ENCODE measurements at places on chromosomes 4 and X.

DNA sequence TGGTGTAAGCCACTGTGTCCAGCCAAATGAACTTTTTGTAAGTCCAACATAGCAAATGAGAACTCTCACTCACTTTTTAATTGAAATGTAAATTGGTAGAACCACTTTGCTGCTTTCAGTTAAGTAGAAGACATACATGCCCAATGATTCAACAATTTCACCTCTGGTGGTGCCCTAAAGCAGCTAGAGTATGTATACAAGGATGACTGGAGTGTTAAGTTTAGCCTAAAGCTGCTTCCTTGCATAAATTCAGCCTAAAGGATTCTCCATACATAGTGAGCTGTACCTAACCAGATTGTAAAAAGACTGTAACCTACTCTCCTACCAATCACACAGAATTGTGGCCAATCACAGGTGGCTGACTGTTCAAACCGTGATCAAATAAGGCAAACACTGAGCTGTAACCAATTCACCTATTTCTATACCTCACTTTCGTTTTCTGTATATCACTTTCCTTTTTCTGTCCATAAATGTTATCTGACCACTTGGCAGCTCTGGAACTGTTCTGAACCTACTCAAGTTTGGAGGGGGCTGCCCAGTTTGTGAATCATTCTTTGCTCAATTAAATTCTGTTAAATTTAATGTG is 39.9 kb downstream of the PDS5A start:
- no peak for DNase-seq

- peak; percentile 37 for DNase-seq
Observed at GRCh38 chr4:8198906-8199593, at the start of gene SH3TC1. Gene SH3TC1 (plus strand): TSS chr4:8199290. CDS start chr4:8205195, 5,905 bp downstream.

DNA sequence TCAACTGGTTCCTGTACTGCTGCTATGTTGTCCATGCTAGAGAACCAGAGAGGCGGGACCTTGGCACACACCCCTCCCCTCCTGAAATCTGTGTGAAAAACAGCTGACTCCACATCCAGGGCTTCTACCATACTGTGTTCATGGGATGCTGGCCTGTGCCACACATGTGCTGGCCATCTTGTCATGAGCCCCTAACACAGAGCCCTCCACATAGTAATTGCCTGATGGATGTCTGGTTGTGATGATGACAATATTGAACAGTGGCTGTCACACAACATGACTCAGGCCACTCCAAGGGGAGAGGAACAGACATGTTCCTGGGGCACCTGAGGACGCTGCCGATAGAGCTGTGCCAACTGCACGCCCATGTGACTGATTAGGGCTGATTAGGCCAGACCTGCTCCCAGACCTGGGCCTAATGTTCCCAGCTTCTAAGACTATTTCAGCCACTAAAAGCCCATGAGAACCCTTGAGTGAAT is 13.1 kb downstream of the SLC25A5 start:
- DNase-seq = no peak

- no peak for DNase-seq
Observed at GRCh38 chrX:97452283-97452682, 568.6 kb downstream of the RPA4 start.

DNA sequence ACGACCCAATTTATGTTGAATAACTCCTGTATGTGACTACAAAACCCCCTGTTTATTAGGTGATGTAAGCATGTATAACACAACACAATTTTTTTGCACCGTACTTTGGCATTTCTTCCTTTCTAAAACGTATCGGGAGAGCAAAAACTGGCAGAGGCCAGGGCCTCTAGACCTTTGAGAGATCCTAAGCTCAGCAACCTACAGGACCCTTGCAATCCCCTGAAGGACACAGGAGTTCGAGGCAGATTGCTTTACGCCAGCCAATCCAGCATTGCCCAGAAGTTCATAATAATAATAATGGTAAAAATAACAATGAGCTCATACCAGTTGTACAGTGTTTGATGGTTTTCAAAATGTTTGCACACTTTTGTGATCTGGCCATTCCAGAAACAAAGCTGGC is 7.7 kb downstream of the NKX3-2 start:
- no peak for DNase-seq

DNA sequence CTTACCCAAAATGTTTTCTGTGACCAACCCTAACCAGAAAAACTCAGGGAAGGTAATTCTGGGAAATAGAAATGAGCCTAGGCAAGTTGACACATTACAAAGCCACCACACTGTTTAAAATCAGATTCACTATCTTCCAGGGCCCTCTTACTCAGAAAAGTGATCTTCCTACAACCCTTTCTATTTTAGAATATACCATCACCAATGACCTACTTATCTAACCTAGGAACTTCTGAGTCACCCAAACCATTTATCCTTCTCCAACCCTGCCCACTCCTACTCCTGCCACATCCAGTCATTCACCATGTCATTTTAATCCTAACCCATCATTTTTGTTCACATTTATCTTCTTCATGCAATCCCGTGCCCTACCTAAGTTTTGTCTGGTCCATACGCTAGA is 89.9 kb downstream of the FTHL17 start:
- no peak for DNase-seq

- no peak for DNase-seq
Observed at GRCh38 chrX:67338262-67338661, 205.6 kb upstream of the AR start.

DNA sequence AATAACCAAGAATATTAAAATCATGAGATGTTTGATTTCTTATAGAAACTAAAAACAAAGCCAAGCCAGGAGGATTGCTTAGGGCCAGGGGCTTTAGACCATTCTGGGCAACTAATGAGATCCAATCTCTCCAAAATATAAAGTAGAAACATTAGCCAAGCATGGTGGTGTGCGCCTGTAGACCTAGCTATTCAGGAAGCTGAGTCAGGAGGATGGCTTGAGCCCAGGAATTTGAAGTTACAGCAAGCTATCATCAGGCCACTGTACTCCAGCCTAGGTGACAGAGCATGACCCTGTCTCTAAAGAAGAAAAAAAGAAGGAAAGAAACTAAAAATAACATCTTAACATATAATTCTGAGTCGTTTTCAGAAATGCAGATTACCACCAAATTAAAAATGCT is 96.7 kb downstream of the NAF1 start:
- no peak for DNase-seq

GRCh38 chr4:3462790-3463415 is at the start of gene DOK7:
Gene DOK7 (plus strand): TSS chr4:3463306. CDS start chr4:3463376, 70 bp downstream.
- DNase-seq = no peak

DNA sequence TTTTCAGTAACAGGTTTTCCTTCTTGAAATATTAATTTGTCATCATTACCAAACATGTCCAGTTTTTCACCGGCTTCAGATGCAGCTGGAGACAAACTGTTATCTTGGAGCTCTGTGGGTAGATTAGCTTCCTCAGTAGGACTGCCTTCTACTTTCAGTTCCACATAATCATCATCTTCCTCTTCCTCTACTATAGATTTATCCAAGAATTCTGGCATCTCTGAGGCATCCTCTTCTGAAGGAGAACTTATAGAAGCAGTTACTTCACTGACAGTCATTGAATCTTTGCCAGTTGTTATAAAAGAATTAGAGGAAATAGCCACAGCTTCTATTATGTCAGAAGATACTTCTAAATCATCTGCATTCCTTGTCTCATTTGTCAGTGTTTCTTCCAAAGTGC is 162.9 kb downstream of the LRBA start:
- no peak for DNase-seq

- no peak for DNase-seq
Observed at GRCh38 chrX:7131621-7132020, 15.9 kb upstream of the STS start.

GRCh38 chrX:53631156-53631555 is 55.4 kb downstream of the HUWE1 start:
- DNase-seq = no peak

- no peak for DNase-seq
Observed at GRCh38 chr4:102420563-102421398, 75.5 kb upstream of the SLC39A8 start.

DNA sequence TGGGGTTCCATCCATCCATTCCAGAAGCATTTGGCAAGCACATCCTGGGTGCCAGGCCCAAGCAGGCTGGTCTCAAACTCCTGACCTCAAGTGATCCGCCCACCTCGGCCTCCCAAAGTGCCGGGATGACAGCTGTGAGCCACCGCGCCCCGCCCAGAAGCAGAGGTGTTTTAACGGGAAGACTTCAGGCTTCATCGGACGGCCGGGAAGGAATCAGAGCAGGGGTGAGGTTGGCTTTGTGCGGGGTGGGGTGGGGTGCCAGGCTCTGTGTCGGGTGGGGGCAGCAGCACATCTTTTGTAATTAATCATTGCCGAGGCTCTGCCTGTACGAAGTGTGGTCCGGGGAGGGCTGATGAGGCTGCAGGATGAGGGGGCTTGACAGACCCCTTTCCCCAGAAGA is 5.1 kb upstream of the SLC25A6 start:
- no peak for DNase-seq

GRCh38 chr4:40182954-40183353 is 13.9 kb upstream of the RHOH start:
- no peak for DNase-seq

DNA sequence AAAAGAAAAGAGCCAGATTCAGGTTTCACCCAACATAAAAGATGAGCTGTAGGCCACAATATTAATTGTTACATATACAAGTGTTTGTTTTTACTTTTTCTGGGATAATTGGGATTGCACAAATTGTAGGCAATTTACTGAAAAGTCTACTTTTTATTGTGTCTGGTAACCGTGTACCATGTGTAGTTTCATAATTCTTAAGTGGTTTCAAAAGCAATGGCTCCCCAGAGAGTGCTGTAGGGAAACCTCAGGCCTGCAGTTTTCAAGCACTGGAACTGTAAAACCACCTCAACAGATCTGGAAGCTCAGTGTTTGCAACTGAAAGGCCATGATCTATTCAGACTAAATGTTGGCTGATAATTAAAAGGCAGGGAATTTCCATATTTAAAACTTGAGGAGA is 53.9 kb upstream of the MMAA start:
- DNase-seq = no peak

DNA sequence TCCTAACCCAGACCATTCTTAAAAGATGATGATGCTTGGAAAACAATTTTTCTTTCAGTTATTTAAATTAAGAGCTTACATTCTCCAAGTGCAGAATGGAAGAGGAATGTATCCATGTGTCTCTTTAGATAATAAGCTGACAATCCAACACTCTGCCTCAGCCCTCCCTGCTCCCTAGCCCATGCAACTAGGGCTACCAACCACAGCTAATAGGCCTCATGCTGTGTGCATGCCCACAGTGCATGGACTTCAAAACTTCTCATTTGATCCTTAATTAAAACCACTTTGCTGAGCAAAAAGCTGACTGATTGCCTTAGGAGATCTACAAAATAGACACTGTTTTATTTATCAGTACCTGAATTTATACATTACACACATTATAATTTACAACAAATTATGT is 473.9 kb downstream of the GALNTL6 start:
- DNase-seq = no peak

- DNase-seq = no peak
Observed at GRCh38 chr4:21763855-21764254, 184.7 kb downstream of the KCNIP4 start.

GRCh38 chrX:106707771-106708454 is 18.6 kb upstream of the RNF128 start:
- DNase-seq = no peak

GRCh38 chr4:8909548-8909947 is 37.9 kb upstream of the HMX1 start:
- no peak for DNase-seq

- no peak for DNase-seq
Observed at GRCh38 chrX:132114607-132115006, 13.2 kb downstream of the FRMD7 start.

DNA sequence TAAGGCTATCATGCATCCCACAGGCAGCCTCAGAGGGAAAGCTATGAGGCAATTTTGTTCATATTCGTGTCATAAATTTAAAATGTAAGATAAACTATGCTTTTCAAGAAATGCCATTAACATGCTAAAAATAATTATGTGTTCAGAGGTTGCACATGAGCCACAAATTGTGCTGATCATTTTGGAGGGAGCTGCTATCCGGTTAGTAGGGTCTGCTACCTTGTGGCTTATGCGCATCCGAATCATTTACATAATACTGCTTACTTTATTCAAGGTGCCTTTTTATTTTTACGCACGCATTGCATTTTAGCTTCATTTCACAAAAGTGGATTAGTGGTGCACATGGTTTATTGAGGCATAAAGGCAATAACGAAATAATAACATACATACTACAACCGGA is 76.4 kb upstream of the WWC2 start:
- no peak for DNase-seq

- DNase-seq = no peak
Observed at GRCh38 chr4:82954212-82954611, 53.7 kb downstream of the THAP9 start.

- DNase-seq = no peak
Observed at GRCh38 chr4:24816797-24817196, 21.4 kb downstream of the SOD3 start.

DNA sequence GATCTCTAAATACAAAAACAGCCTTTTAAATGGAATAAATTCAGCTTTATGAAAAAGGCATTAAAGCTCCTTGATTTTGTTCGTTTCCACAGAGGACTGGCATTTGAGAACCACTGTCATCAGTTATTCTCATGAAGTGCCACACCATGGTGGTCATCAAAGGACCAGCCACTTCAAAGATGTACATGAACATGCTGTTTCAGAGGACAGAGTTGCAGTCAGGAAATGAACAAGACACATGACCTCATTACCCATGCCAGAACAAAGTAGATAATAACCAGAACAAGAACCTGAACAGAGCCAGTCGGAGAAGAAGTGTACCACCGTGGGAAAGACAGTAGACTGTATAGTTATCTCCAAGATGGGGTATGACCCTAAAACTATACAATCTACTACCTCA is 122.7 kb upstream of the HSD17B10 start:
- DNase-seq = no peak

DNA sequence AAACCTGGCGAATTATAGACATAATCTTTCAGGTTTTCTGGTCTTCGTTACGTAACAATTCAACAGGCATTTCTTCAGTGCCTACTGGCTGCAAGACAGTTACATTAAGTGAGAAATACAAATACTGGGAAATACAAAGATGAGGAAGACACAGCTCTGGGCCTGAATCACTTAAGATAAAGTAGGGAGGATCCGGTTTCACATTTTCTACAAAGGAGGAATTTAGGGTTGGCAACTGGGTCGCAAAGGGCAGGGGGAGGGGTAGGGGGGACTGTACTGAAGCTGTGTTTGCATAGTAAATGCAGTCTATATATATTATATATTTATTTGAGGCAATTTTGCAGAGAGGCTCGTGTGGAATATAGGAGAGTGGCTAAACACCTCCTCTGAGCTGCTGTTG is 107.4 kb downstream of the MAML3 start:
- DNase-seq = no peak

GRCh38 chr4:186105647-186106321 is 1.3 kb downstream of the FAM149A start:
- no peak for DNase-seq

- no peak for DNase-seq
Observed at GRCh38 chr4:11073621-11074051, 355.1 kb downstream of the HS3ST1 start.

DNA sequence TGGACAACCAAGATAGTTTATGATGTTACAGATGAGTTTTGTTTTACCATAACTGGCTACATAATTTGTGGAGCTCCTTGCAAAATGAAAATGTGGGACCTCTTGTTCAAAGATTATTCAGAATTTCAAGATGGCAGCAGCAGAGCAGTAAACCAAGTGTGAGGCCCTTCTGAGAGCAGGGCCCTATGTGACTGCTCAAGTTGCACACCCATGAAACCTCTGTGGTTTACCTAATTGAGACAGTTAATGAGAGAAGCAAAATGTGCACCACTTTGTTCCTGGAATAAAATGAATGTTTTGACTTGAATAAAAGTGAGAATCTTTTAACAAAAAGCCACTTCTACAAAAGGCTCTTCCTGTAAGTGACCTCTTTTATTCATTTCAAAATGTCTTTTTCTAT is 519.2 kb downstream of the RPA4 start:
- DNase-seq = no peak

Data from activated CD8-positive, alpha-beta memory T cell treated with anti-CD3 and anti-CD28 coated beads for 1 hour (primary cell).